Fibroblast of skin of right biceps (primary cell): ENCODE measurements at places on chromosomes 3 and 15.
A peak's percentile ranks its signal among the peaks of the same experiment; 100 is the strongest.

GRCh38 chr3:30680789-30681648 is 74.6 kb downstream of the TGFBR2 start:
- peak; percentile 62 for DNase-seq

DNA sequence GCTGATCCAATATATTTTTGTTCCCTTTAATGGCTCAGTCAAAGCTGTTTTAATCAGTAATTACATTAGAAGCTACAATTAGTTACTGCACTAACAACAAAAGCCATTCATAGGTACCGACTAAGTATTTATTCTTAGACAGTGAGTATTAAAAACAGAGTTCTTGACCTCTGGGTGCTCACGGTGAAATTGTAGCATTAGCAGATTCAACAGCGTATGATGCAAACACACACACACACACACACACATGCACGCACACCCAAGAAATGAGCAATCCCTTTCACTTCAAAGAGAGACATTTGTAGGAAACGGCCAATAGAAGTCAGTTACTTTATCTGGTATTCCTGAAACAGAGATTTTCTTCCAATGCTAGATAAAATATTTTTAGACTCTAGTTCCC is 27.0 kb upstream of the MITF start:
- DNase-seq: no peak

DNA sequence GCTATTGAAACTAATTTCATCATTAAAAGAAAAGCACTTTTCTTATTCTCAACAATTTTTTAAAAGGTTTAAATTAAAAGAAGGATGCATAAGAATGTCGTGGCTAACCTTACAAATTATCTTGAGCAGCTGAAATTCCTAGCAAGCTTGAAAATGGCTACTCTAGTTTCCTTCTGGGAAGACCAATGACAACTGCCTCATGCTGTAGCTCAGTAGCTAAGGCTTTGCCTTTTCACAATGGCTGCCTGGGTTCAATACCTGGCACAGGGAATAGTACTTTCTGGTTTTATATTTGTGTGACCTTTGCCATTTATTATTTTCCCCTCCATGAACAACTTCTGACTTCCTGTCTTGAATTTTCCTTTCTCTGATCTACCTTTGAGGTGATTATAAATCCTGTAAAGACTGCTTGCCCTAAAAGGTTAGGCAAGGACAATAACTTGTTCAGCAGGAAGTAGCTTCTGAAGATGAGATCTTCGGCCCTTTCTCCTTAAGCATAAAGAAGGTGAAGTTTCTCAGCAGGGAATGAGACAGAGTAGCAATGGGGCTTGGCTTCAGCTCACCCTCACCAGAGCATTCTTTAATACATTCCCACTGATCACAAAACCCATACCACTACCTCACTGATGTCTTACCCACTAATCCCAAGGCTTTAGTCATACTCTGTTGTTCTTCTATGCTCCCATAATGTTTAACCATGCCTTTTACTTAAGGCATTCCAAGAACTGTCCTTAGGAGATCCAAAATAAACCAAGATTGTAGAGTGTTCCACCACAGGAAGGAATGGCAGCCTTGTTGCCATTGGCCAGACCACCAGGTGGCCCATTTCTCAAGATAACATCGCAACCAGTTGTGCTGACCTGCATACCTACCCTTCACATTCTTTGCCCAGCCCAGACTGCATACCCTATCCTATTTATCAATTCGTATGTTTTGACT is 276.8 kb downstream of the ULK4 start:
- peak; percentile 59 for DNase-seq

GRCh38 chr3:107208796-107209195 is 168.4 kb upstream of the CCDC54 start:
- DNase-seq: no peak

DNA sequence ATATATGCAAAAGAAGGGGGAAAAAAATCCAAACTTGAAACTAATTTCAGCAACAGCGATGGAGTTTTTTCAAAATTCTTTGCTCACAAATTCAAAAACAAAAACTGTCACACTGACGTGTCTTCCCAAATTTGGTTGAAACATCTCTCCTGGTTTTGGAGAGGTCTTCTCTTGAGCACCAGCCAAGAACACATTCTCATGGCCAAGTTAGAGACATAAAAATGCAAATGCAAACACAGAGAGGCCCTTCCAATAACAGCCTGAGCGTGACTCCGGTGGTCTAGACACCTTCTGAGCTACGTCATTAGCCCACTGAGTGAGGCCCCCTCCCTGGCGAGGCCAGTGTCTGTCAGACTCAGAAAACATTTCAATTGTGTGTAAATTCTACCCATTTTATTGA is 436.0 kb upstream of the PROK2 start:
- DNase-seq: peak; percentile 67

GRCh38 chr3:52310861-52311575 is 5.1 kb upstream of the DNAH1 start:
- no peak for DNase-seq

DNA sequence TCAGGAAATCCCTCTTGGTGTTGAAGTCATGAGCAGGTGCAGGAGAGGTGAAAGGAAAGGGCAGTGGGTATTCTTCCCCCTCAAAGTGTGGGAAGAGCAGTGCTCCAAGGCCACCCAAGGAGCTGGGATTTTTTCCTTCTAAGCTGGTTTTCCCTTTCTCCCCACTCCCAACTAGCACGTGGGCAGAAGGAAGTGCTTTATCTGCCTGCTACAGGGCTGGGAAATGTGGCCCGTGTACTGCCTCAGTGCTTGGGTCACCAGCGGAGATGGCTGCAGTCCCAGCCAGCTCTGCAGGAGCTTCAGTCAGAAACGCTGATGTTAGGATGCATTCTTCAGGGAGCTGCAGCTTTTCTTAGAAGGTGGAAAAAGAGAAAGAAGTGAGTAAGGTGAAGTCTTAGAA is 99.2 kb downstream of the CACNA1D start:
- DNase-seq: no peak

GRCh38 chr3:179731544-179731943 is 78.7 kb downstream of the USP13 start:
- no peak for DNase-seq

DNA sequence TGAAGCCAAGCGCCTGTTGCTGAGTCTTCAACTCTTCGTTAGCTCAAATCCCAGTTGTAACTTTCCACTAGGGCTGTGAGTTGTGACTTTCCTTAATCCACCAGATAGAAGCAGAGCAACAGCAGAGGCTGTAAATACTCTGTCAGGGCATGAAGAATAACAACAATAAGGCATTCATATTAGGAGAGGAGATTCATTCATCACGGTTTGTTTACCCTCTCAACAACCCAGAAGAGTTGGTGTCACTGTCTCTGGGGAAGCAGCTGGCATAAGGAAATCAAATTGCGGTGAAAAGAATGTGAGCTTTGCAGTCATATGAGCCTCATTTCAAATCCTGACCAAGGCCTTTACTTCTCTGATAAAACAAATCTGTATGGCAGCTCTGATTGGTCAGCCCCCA is 184.8 kb downstream of the SHQ1 start:
- no peak for DNase-seq

DNA sequence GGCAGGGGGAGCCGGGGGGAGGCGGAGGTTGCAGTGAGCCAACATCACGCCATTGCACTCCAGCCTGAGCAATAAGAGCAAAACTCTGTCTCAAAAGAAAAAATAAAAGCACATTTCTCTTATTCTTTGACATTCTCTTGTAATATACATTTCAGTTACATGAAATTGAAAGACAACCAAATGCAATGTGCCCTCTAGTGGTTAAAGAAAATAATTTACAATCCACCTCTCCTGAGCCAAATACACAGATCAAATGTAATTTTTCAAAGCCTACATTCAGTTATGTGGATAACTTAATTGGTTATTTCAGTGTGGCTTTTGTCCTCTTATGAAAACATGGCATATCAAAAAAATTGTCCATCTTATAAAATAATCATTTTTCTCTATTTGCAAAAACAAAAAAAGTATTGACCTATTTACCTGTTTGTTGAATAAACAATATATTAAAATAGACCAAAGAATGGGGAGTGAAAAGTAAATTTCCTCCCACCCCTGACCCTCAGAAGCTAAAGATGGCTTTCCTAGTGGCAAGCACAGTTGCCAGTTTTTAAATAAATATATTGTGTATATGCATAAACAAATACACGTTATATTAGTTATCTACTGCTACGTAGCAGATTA is 14.2 kb upstream of the U2SURP start:
- DNase-seq: peak; percentile 38

DNA sequence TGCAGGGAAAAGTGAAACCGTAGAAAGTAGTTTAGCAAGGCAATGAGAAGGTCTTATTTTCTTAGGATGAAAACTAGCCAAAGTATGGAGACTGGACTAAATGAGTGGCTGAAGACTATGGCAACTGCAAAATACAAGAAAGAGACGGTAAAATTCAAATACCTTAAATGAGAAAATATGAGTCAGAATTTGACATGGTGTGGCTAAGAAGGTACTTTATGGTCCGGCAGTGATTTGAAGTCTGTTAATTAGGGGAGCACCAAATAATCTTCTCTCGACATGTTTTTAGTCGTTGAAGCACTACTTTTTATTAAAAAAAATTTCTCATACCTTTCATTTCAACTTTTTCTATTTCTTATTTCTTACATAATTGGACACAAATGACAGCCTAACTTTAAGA is 12.8 kb upstream of the CMC1 start:
- no peak for DNase-seq

DNA sequence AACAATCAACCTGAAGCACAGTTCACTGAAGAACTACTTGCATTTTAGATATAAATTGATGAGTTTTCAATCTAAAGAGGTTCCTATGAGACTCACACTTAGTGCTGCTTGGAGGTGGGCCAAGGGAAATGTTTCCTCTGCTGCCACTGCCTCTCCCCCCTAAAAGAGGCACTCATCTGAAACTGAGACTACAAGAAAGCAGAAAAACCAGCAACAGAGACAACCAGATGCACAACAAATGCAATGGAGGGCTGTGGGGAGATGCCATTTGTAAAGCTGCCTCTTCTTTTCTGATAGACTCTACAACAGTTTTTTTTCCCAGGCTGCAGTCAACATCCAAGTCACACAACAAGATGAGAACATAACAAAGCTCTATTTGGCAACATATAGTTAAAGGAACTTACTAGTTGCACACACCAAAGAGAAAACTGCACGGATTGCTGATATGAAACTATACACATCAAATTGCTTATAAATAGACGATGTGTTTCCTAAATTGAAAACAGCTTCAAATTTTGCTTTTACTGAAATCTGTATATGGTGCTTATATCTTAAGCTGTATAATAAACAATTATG is 11.0 kb downstream of the TSPAN3 start:
- DNase-seq: peak; percentile 45

DNA sequence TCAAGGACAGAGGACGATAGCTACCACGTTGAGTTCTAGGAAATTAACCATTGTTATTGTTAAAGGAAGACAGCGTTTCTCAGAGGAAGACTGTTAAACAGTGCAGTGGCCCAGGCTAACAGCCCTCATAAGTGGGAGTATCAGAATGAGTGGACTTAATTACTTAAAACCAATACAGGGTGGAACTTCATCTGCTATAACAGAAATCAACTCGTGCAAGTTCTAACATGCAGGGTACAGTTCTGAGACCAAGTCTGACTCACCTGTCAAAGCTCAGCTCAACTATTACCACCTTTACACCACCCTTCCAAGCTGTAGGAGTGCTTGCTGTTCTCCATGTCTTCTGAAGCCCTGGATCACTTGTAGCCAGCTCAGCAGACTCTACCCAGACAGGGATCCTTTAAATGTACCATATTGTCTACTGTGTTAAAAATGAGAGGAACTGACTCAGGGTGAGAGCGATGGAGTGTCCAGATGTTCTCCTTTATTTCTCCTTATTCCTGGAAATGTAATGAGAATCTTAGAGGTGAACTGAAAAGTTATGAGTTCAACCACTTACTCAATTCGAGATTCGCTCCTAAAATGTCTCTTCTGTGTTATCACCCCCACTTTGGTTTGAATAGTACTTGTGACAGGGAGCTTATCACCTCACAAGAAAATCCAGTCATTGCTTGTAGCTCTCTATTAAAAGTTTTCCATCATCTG is 26.5 kb downstream of the CD86 start:
- DNase-seq: no peak

DNA sequence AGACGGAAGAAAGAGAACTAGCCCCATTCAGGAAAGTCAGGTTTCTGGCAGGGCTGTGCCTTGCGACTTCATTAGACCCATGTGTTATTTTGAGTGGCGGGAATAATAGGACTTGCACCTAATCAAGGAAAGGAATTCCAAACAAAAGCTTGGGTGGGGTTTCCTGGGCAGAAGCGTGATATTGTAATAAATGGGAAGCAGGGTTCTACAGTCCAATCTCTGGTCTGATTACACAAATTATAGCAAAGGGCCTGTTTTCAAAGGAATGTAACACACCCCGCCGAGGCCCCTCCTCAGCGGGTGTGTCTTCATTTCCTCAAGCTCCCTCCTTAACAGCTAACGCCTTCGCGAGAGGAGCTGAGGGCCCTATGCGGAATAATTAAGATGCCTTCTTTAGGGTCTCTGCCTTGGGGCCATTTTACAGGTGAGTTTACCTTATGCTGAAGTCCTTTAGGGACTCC is 396.0 kb upstream of the C2CD4B start:
- DNase-seq: no peak

GRCh38 chr3:124592658-124593441 is 137.4 kb upstream of the UMPS start:
- DNase-seq: no peak

DNA sequence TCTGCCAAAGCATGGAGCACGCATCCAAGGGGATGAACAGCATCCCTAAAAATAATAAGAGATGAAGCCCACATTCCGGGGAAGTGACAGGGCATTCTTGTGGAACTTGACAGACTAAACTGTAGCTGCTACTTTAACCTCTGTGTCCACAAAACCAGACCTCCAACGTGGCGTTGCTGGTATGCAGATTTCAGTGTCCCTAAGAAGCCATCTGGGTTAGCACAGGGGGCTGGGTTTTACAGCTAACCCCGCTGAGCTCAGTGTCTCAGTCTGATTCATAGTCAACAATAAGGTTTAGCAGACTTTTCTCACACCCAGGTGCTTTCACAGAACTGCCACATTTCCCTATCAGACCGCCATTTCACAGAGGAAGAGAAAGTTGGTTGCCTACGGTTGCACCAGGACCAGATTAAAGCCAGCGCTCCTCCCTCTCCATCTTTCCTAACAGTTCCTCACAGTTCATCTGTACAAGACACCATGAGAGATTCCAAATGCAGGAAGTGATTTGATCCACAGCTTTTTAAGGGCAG is 61.6 kb upstream of the CTDSPL start:
- peak; percentile 67 for DNase-seq

- DNase-seq: no peak
These were observed 1.3 kb downstream of the PYGO1 start for GRCh38 chr15:55586808-55587207.

GRCh38 chr3:181694805-181695660 is 16.7 kb upstream of the SOX2 start:
- peak; percentile 12 for DNase-seq

GRCh38 chr3:126107957-126108675 is 24.2 kb upstream of the SLC41A3 start:
- no peak for DNase-seq

DNA sequence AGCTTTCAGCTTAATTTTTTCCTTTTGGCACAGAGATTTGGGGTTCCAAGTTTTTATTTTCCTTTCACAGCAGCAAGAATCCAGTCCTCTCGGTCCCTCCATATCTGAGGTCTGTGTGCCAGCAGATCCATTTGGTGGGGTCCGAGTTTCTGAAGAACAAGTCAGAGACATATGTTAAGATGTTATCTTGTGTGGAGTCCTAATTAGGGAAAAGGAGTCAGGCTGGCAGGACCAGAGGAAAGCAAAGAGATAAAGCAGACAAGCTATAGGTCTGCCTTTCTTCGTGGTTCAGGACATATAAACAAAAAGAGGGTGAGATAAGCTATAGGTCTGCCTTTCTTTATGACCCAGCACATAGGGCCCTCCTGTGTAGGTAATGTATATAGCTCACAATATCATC is 54.9 kb downstream of the TMED3 start:
- no peak for DNase-seq

- DNase-seq: no peak
These were observed 1025.0 kb downstream of the ZPLD1 start for GRCh38 chr3:103459815-103460214.
